ENCODE measurements at places on chromosomes 4 and X. TPM values are rescaled to one million over a fixed set of nuclear protein-coding genes. Genes with fewer than 3 reads are reported as not detected.

Gene STK32B
- 5.0 TPM for total RNA-seq

Gene PPEF2
- total RNA-seq: 0.33 TPM

Gene TMSB15A
- total RNA-seq: 1.4 TPM

Gene GYG2
- 84.7 TPM for total RNA-seq

Gene CEP44
- total RNA-seq: 19.7 TPM

Gene CA5B
- 22.0 TPM for total RNA-seq

Gene STATH
- not detected for total RNA-seq

Gene CFI
- total RNA-seq: 15.8 TPM

Gene TMEM154
- total RNA-seq: 1.3 TPM

Gene TMEM47
- 47.9 TPM for total RNA-seq

Gene SLC10A3
- total RNA-seq: 24.0 TPM

Gene MTTP
- not detected for total RNA-seq

Gene FAM193A
- 24.7 TPM for total RNA-seq
